ENCODE measurements at places on chromosomes 1 and 21.

- no peak for DNase-seq
Observed at GRCh38 chr1:201937624-201938213, 8.6 kb downstream of the LMOD1 start.

GRCh38 chr1:95206514-95206913 is 27.5 kb upstream of the RWDD3 start:
- no peak for DNase-seq

- no peak for DNase-seq
Observed at GRCh38 chr1:174191349-174191862, 32.1 kb downstream of the RABGAP1L start.

- DNase-seq, result no peak
Observed at GRCh38 chr1:39654291-39654690, 14.8 kb upstream of the HEYL start.

- DNase-seq, result peak; percentile 25
Observed at GRCh38 chr1:119286587-119287181, 81.9 kb upstream of the HAO2 start.

GRCh38 chr1:247362153-247362552 is 30.5 kb upstream of the ZNF496 start:
- DNase-seq, result no peak

- no peak for DNase-seq
Observed at GRCh38 chr1:81812712-81813111, 12.0 kb downstream of the ADGRL2 start.
